ENCODE measurements at places on chromosomes 13 and 19. TPM values are rescaled to one million over a fixed set of nuclear protein-coding genes. Genes with fewer than 3 reads are reported as not detected.

DNA sequence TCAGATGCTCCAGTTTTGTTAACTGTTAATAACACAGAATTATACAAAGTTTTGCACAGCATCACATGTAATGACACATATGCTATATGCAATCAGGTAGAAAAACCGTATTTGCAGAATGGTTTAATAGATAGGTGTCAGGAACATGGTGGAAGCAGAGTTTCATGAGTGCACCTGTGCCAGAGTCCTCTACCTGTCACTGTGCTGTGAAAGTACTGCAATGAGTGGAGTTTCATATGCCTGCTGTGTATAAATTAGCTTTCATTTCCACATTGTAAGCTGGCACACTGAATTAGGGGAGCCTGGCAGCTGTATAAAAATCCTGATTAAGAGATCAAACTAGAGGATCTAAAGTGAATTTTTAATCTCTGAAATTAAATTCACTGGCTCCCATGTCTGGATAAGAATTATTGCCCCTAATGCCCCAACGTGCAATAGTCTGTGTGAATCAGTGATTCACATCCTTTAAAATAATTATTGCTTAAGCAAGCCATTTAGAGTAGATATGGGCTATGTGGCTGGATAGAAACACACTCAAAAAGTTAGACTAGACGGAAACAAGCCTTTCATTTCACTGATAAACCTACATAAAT lies 8.5 kb upstream of the EEF1AKMT1 start:
- no peak for DNase-seq

GRCh38 chr19:10271543-10272086 lies 695 bp downstream of the ICAM1 start:
- no peak for DNase-seq

GRCh38 chr19:16612636-16613035 lies 15.4 kb downstream of the MED26 start:
- no peak for DNase-seq

DNA sequence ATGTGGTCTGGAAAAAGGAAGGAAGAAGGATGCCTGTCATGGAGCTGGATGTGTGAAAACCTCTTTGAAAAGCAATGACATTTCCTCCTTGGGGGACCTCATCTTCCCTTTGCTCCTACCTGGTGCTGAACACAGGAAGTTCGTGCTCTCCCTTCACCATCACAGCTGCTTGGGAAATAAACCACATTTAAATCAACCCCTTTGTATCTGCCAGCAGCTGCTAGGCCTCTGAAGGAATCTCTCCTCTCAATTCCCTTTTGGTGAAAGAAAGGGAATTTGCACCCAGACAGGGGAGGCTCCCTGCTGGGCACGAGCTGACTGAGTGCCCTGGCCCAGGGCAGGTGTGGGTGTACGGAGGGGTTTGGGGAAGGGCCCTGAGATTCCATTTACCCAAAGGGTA lies 437.7 kb downstream of the TSHZ3 start:
- DNase-seq: no peak

DNA sequence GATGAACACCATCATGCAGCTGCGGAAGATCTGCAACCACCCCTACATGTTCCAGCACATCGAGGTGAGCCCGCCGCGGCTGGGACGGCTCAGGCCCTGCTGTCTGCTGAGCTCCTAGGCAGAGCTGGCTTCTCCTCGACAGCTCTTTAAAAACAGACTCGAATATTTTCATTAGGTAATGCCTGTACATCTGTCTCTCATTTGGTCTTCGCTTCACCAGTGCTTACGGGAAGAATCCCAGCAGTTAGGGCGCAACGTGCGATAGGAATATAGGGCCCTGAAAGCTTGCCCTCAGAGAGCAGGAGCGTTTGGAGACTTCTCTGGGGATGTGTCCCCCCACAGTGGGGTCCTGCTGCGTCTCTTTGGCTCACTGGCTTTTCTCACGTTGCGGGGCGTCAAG lies 63.8 kb upstream of the LDLR start:
- DNase-seq: no peak

DNA sequence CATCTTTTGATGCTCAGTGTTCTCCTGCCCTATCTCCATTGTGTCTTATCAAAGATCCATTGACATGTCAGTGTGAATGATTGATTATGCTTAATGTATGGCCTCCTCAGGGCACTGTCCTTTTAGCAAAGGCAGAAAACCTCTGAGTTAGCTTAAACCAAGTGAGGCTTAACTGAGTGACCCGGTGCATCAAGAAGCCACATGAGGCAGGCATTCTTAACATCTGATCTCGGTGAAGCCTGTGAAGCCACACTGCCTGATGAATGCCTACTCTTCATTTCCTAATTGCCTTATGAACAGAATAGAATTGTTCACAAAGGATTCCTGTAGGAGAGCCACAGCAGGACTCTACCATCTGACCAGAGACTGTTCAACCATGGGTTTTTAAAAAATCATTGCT lies 168.1 kb upstream of the SOX21 start:
- DNase-seq: no peak

FBXO27 gene
- 7.8 TPM for polyA plus RNA-seq

SRRM5 gene
- 0.22 TPM for polyA plus RNA-seq

All from kidney (tissue), 22 donors.